Left lung (tissue), 14 donors: ENCODE measurements at places on chromosomes 2 and 18. TPM values are rescaled to one million over a fixed set of nuclear protein-coding genes. Genes with fewer than 3 reads are reported as not detected.

AKAIN1 gene
- polyA plus RNA-seq, result not detected

GRCh38 chr18:907885-908757 lies 3.5 kb downstream of the ADCYAP1 start:
- DNase-seq, result no peak

DNA sequence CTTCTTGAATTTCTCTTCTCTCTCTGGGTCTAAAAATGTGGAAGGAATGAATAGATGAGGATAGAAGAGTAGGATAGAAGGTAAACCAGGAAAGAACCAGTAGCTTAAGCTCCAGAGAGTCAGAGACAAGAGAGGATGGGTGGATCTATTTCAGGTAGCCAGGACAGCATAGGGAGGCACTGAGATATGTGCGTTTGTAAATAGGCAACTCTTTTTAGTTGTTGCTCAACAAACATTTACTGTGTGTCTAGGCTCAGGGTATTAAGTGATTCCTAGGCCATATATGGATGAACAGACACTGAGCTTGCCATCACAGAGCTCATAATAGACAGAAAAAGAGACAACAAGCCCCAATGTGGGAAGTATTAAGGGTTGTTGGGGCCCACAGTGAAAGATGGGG lies 160.5 kb downstream of the NAPG start:
- no peak for DNase-seq

DNA sequence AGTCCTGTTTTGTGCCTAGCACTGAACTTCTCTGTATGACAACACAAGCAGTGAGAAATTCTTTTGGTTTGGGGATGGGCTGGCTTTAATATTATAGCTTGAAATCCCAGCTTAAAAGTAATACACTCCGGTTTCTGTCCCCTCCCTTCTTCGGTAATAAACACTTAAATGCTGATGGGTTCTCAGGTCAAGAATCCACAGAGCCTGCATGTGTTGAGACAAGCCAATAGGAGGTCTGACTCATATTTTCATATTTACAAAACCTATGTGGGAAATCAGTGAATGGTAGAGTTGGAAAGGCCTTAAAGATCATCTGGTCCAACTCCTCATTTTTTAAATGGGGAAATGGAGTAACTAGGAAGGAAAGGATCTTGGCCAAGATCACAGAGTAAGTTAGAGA lies 47.5 kb downstream of the VSNL1 start:
- no peak for DNase-seq

DNA sequence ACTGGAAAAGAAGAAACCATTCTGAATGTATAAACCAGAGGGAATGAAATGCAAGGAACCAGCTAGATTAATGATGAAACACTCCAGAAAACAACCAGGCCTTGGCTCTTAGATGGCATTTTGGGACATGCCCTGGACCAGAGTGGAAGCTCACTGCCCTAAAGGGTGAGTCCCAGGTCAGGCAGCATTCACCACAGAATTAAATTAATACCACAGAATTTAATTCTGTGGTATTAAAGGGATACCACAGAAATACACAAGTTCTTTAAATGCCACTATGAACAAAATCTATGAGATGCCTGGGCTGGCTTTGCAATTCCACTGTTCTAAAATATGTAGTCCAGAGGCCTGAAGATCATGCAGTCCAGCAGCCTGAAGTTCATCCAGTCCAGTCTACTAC lies 122.3 kb upstream of the KYNU start:
- DNase-seq, result no peak

- DNase-seq, result no peak
Observed at GRCh38 chr2:32877587-32878510, 68.9 kb upstream of the LTBP1 start.

- DNase-seq, result no peak
Observed at GRCh38 chr2:197405582-197405981, 29.2 kb downstream of the SF3B1 start.

- DNase-seq, result no peak
Observed at GRCh38 chr2:233444501-233444900, 90.2 kb downstream of the DGKD start.

DNA sequence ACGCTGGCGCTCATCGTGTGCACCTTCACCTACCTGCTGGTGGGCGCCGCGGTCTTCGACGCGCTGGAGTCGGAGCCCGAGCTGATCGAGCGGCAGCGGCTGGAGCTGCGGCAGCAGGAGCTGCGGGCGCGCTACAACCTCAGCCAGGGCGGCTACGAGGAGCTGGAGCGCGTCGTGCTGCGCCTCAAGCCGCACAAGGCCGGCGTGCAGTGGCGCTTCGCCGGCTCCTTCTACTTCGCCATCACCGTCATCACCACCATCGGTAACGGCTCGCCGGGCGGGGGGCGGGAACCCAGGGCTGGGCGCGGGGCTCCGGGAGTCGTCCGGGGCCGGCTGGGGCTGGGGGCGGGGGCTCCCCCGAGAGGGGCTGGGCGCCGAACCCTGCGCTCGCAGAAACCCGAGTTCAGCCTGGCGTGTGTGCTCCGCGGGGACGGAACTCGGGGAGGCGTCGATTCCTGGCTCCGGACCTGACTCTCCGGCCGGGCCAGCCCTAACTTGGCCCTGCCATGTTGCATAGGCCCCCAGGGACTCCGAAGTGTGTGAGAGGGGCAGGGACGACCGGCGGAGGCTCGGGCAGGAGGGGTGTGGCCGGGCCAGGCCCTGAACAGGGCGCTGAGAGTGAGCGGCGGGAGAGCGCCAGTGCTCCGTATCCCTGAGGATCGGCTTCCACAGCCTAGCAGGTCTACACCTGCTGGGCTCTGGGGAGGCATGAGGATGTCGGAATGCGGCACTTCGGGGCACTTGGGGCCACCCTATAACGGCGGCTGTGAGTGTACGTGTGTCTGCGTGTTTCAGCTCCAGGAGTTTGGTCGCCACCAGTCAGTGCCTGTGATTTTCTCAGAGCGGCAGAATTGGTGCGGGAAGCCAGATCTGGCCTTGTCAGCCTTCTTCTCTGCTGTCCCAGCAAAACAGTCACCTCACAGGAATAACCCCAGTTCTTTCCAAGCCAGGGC lies 651 bp downstream of the KCNK3 start:
- no peak for DNase-seq

ST6GAL2 gene
- 5.4 TPM for polyA plus RNA-seq

DNA sequence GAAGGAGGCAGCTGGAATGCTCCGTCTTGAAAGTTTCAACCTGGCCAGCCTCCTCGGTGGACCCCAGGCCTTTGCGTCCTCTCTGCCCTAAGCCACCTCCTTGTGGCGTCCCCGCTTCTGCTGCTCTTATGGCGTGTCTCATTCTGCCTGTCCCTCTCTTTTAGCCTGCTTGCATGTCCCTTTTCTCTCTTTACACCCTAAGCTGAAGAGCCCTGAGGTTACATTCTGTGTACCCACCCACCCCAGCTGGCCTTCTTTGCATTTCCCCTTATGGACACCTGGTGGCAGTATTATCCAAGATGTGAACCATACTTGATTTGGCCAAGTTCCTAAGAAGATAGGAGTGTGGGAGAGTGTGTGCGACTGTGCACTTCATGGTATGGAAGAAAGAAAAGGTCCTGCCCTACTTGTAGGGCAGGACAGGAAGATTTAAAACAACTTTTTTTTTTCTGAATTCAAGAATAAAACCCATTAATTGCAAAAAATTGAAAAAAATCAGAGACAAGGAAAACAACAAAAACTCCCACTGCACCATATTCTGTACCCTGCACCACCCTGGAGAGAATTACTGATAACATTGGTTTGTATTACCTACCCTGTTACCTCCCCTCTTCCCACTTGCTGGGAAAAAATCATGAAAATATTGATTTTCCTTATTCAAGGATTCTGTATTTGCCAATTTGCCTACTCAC lies 77.4 kb downstream of the DYSF start:
- no peak for DNase-seq

TMEM17 gene
- polyA plus RNA-seq, result 3.9 TPM

- no peak for DNase-seq
Observed at GRCh38 chr18:78611869-78612268, 367.7 kb upstream of the SALL3 start.

ASB18 gene
- not detected for polyA plus RNA-seq

DNA sequence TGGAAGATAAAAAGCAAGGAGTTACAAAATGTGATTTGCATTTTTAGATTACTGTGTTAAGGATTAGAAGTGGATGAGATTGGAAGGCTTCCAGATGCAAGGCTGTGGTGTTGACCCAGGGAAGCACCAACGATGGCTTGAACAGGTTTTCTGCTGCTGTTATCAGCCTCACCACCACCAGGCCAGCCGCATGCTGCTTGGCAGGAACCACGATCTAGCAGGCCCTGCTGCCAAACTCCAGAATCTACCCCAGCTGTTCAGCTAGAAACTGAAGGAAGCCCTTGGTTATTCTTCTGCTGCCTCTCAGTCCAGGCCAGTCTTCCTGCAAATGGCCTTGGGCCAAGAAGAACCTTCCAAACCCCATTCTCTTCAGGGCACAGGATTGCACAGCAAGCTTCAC lies 133.9 kb downstream of the MTCL1 start:
- DNase-seq, result no peak

DNA sequence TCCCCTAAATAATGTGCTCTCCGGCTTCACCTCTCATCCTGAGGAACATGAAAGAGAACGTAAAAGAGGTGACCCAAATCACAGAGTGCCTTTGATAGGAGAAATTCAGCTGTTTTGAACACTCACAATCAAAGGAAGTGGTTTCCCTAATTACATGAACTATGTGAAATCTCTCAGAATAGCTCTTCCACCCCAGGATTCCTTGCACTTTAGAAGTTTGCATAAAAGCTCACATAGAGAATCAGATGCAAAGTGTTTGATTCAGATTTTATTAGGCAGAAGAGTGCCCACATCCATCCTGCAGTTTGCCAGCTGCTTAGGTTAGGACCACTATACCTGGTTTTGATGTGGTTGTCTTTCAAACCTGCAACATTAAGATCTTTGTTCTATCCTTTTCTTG lies 61.0 kb downstream of the MAP3K20 start:
- DNase-seq, result no peak

- DNase-seq, result no peak
Observed at GRCh38 chr18:79753391-79753851, 44.3 kb upstream of the KCNG2 start.

IL1F10 gene
- polyA plus RNA-seq, result not detected

- no peak for DNase-seq
Observed at GRCh38 chr2:11962707-11963328, 216.4 kb downstream of the LPIN1 start.

DNA sequence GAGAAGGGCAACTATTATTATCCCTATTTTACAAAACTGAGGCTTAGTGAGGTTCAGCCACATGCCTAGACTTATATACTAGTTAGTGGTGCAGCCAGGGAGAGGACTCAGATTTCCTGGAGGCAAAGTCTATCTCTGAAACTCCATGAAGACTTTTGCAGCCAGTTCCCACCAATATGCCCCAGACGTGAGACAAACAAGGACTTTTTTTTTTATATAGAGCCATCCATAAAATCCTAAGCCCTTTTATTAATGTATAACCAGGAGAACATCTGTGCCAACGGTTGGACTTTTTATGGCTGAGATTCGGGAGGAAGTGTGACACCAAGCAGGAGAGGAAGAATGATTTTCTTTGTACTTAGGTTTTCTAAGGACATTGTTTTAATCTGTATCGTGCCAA lies 29.9 kb downstream of the LIPG start:
- DNase-seq, result no peak

DNA sequence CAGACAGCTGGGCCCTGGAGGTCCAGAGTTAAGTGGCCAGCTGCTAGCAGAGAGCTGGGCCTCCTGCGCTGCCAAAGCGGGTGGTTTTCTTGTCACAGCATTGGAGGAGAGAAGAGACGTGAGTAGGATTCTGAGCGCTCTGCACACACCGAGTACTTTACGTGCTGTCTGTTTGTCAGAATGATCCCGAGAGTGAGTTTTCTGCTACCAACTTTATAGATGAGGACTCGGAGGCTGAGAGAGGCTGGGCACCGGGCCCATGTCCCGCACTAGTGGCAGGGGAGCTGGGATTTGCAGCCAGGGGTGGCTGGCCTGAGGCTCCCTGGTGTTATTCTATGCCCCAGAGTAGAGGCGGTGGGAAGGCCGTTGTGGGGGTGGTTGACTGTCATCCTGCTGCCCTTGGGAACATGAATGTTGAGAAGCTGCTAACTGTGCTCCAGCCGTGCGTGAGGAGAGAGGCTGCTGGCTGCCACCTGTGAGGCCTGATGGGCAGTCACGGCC lies 36.3 kb upstream of the MBP start:
- DNase-seq, result no peak

GRCh38 chr18:9096007-9096371 lies 6.5 kb upstream of the NDUFV2 start:
- no peak for DNase-seq

EPB41L3 gene
- polyA plus RNA-seq, result 38.9 TPM

G6PC2 gene
- not detected for polyA plus RNA-seq
